ENCODE measurements at places on chromosomes 16 and 17.
A peak's percentile ranks its signal among the peaks of the same experiment; 100 is the strongest.

DNA sequence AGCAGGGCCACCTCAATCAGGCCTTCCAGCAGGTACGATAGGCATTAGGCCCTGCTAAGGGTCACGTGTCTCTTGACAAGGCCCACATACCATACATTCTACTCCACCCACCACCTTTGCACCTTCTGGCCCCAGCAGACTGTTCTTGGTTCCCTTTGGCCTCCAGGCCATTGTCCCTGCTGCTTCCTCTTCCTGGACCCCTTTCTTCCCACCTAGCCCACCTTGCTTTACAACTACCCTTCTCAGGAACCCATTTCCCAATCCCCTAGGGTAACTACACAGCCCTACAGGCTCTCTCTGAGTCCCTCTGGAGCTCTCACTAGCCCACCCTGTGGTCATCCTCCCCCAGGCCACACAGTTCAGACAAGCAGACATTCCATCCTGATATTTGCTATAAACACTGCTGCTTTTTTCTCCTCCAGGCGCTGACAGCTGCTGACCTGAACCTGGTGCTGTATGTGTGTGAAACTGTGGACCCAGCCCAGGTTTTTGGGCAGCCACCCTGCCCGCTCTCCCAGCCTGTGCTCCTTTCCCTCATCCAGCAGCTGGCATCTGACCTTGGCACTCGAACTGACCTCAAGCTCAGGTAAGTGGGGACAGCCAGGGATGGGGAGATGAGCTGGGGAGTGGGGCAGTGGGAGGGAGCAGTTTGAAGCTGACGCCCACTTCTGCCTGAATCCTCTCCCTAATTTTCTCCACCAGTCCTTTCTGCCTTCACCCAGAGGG is 1.4 kb upstream of the NRN1L start:
- no peak for DNase-seq

- no peak for DNase-seq
Observed at GRCh38 chr16:10182222-10183053, at the start of gene GRIN2A. Gene GRIN2A (minus strand): TSS chr16:10182428. CDS start chr16:10180411, 2,017 bp downstream.

GRCh38 chr16:27677263-27677662 is 127.3 kb downstream of the KATNIP start:
- no peak for DNase-seq

GRCh38 chr16:64657316-64658011 is 464.4 kb downstream of the CDH11 start:
- DNase-seq: no peak

- no peak for DNase-seq
Observed at GRCh38 chr17:41976142-41976768, 9.7 kb downstream of the CNP start.

GRCh38 chr17:22464041-22464440 is 771.7 kb downstream of the KCNJ18 start:
- no peak for DNase-seq

DNA sequence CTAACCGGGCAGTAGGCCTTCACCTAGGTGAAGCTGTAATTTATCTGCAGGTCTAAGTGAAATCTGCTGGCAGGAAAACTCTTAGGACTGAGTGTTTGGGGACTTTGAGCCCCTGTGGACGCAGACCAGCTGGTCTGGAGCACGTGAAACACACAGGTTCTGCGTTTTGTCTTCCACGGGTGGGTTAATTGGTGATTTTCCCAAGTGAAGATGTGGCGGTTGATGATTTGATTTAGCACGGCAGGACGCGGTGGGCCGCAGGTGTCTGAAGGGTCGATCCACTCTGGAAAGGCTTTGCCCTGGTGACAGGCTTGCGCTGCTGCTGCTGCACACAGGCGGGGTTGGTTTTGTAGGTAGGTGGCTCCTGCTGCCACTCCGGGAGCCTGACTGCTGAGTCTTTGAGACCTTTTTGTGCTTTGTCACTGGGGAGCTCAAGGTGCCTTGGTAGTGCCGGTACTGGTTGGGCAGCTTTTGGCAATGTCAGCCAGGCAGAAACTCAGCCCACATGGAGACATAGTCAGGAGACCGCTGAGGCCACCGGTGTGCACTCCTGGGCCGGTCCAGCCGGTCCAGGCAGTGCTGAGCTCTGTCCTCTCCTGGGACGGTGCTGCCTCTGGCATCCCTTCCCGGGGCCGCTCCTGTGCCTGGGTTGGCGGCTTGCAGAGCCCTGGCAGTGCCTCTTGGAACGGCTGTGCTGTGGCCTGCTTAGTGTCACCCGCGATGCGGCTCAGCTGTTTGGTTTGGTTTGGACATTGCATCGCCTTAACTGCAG is 2.3 kb downstream of the BAIAP2 start:
- no peak for DNase-seq

DNA sequence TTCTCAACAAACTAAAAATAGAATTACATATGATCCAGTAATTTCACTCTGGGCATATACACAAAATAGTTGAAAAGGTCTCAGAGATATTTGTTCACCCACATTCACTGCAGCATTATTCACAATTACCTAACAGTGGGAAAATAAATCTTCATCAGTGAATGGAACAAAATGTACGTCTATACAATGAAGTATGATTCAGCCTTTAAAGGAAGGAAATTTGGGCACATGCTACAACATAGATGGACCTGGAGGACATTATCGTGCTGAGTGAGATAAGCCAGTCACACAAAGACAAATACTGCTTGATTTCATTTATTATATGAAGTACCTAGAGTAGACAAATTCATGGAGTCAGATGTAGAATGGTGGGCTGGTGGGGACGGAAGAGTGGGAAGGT is 47.0 kb downstream of the MFSD11 start:
- no peak for DNase-seq

GRCh38 chr16:86016201-86016965 is 117.4 kb downstream of the IRF8 start:
- no peak for DNase-seq

GRCh38 chr17:46769531-46770438 is 48.7 kb downstream of the WNT3 start:
- no peak for DNase-seq

GRCh38 chr17:27579897-27580321 is 51.1 kb upstream of the LGALS9 start:
- no peak for DNase-seq

GRCh38 chr16:72921620-72922019 is 126.3 kb downstream of the ZFHX3 start:
- no peak for DNase-seq

DNA sequence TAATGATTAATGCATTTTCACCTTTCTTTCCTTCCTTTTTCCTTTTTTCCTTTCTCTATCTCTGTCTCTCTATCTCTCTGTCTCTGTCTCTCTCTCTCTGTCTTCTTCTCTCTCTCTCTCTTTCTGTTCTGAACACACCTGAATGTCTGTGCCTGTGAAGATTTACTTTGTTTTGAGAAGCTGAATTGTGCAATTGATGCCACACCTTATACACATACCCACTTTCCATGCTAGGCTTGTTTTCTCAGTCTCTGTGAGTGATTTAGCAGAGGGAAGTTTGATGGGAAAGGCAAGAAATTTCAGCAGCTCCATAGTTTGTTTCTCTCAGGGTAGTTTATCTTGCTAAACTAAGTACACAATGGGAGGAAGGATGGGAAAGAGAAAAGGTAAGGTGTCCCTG is 9.3 kb upstream of the CAPNS2 start:
- no peak for DNase-seq

DNA sequence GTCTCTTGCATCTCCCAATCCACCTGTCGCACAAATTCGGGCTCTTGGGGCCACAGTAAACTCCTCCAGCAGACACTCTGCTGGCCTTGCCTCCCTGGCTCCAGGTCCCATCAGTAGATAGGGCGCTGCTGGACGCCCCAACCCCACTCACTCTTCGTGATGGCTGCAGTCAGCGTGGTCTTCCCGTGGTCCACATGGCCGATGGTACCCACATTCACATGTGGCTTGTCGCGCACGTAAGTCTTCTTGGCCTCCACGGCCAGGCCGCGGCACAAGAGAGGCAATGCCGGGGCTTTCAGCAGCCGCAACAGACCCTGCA is 428 bp downstream of the TUFM start:
- no peak for DNase-seq

- peak; percentile 98 for DNase-seq
Observed at GRCh38 chr17:8435245-8436168, at the start of gene NDEL1. Gene NDEL1 (plus strand): TSS chr17:8435884. CDS start chr17:8444272, 8,388 bp downstream.

DNA sequence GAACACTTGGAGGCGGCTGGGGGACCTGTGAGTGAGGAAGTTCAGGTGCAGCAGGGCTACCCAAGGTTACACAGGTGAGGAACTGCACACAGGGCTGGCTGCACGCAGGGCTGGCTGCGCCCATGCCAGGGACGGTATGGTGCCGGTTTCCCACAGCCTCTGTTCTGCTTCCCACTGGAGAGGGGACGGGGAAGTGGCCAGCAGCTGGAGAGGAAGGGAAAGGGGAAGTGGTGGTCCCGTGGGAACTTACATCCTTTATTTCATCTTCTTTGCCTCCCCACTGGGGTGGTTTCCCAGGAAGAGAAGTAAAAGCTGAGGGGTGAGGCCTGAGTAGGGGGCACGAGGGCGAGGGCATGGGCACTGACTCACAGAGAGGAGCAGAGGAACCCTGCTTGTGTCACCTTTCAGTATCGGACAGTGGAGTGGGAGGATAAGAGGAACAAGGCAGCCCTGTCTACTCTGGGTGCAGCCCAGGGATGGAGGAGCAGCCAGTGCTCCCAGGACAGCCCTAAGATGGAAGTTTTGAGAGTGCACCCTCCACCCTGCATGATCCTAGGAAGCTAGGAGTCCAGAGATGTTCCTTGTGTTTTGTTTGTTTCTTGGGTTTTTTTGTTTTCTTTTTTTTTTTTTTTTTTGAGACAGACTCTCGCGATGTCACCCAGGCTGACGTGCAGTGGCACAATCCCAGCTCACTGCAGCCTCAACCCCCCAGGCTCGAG is 25.5 kb upstream of the CDH1 start:
- no peak for DNase-seq

DNA sequence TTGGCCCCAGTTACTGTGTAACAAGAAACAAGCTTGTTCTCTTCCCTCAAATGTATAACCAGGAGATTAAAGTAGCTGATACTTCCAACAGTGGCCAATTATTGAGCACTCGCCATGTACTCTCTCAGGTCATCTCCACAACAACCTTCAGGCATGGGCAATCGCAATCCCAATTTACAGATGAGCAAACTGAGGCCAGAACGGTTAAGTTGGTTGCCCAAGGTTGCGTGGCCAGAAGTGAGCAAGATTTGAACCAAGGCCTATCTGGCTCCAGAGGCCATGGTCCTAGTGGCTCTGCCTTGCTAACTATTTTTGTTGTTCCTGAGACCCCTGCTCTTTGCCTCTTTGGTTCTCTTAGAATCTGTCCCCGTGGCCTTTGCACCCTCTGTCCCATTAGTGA is 33.6 kb downstream of the IRX5 start:
- no peak for DNase-seq

GRCh38 chr16:25874196-25874595 is 182.4 kb downstream of the HS3ST4 start:
- no peak for DNase-seq

DNA sequence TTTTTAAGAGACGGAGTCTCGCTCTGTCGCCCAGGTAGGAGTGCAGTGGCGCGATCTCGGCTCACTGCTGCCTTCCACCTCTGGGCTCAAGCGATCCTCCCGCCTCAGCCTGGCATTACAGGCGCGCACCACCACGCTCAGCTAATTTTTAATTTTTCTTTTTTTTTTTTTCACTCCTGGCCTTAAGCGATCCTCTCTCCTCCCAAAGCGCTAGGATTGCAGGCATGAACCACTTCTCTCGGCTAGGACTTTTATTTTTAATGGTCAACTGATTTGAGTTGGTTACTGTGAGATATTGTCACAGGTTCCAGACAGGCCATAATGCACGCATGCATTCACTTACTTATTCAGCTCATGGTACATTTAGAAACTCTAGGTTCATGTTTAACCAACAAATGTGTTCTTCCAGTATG is 888 bp downstream of the PIGW start:
- DNase-seq: no peak

DNA sequence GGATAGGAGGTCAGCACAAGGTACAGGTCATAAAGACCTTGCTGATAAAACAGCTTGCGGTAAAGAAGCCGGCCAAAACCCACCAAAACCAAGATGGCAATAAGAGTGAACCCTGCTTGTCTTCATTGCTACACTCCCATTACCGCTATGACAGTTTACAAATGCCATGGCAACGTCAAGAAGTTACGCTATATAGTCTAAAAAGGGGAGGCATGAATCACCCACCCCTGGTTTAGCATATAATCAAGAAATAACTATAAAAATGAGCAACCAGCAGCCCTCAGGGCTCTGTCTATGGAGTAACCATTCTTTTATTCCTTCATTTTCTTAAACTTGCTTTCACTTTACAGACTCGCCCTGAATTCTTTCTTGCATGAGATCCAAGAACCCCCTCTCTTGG is 1.0 kb upstream of the HSBP1 start:
- no peak for DNase-seq

DNA sequence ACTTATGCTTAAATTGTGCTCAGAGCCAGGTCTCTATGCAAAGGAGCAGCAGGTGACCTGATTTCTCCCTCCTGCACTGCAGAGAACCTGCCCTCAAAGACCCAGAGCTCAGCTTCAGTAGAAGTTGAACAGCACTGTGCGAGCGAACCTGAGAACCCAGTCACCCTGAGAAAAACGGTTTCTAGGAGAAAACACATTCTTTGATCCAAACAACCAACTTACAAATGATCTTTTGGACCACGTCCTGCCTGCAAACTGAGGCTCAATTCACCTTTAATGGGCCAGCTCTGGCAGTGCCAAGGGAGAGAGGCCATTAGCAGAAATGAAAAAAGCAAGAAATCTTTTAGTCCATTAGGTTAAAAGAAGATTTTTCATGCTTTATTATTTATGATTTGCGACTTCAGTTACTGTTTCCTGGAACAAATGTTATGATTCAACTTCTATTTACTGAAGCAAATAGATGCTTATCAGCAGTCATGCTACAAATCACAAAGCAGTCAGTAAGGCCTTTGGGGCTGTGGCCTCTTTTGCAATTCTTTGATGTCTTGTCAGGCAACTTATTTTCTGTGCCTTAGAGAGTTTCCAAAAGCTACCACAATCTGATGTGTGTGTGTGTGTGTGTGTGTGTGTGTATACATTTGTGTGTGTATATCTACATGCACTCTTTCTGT is 65.7 kb upstream of the LRRC37A3 start:
- no peak for DNase-seq

DNA sequence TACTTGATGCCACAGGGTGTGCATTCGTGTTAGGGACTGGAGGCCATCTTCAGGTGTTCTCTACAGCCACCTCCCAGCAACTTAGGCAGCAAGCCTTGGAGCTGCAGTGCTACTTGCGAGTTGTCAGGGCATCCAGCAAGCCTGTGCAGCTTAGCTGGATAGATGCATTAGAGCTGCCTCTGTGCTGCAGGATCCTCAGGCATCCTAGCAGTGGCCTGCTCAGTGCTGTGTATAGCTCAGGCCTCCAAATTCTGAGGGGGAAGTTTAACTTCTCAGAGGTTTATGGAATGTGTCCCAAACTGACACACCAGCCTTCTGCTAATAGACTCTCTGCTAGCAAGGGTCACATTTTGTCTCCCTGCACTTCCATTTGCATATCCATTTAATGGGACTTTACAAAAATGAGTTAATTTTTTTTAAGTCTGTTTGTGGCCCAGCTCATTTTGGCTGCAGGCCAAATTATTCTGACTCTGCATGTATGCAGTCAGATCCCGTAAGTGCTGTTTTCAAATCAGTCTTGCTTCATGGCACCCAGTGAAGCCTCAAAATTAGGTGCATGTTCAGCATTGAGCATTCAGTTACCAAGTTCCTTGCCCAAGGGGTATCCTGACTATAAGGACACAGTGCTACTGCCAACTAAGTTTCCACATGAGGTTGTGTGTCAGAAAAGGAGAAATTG is 6.8 kb downstream of the GABARAPL2 start:
- no peak for DNase-seq

GRCh38 chr17:28526381-28526780 is 20.2 kb downstream of the FOXN1 start:
- no peak for DNase-seq
